NCI-H2227 treated with DMSO at 0.1 percent for 48 hours (cell line): ENCODE measurements at places on chromosomes 3 and 15.

- no peak for DNase-seq
Measured at GRCh38 chr3:10370429-10370828, 49.5 kb upstream of the SEC13 start.

- DNase-seq: no peak
Measured at GRCh38 chr3:120272286-120272685, 12.7 kb downstream of the GPR156 start.

DNA sequence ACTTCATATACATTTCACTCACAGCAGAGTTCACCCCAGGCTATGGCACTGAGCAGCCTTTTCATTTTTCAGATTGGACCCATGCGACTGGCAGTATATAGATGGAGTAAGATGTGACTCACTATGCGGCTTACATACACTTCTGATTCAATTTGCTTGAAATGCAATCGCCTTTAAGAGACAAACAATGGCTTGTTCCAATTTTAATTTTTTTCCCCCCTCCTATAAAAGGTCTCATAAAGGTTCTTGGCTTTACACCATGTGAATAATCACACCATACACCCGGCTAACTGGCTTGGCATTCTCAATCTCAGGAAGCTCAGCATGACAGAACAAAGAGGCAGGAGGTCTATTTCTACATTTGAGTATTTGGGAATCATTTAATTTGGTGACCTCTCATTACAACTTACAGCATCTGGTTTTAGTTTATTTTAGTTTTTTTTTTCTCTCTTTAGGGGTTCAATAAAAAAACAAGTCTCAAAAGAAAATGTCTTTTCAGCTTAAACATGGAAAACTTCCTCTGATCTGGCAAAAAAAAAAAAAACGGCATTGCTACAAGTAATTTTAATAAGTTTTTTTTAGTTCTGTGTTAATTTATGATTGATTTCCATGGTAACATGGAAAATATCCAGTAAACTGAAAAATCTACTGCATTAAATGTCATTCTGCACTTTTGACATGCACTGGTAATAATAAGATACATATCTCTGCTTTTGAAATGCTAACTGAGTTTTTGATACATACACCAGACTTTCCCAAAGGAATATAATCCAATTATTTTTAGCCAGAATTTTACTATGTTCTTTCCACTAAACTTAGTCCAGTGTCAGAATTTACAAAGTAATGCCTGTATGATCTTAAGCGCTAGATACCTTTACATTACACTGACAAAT is 38.8 kb downstream of the GADL1 start:
- no peak for DNase-seq

DNA sequence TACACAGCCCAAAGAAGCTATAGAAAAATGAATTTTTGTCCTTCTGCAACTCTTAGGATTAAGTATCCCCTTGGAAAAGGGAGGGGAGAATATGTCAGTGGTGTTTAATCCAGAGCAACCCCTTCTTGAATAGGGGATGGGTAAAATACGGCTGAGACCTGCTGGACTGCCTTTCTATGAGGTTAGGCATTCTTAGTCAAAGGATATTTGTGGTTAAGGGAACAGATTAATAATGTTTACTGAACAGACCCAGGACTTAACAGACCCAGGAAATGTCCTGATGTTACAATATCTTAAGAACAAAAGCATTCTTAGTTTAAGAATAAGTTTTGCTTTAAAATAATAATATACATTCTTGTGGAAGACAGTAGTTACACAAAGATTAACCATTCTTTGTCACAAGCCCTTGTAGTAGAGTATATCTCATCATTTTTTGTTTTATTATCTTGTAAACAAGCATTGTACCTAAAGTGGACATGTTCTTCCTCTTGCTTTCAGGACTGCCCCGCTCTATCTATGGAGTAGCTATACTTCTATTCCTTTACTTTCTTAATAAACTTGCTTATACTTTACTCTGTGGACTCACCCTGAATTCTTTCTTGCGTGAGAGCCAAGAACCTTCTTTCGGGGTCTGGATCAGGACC is 43.8 kb upstream of the B3GALNT1 start:
- DNase-seq: no peak

- DNase-seq: no peak
Measured at GRCh38 chr3:150751781-150752263, 11.1 kb downstream of the SIAH2 start.

DNA sequence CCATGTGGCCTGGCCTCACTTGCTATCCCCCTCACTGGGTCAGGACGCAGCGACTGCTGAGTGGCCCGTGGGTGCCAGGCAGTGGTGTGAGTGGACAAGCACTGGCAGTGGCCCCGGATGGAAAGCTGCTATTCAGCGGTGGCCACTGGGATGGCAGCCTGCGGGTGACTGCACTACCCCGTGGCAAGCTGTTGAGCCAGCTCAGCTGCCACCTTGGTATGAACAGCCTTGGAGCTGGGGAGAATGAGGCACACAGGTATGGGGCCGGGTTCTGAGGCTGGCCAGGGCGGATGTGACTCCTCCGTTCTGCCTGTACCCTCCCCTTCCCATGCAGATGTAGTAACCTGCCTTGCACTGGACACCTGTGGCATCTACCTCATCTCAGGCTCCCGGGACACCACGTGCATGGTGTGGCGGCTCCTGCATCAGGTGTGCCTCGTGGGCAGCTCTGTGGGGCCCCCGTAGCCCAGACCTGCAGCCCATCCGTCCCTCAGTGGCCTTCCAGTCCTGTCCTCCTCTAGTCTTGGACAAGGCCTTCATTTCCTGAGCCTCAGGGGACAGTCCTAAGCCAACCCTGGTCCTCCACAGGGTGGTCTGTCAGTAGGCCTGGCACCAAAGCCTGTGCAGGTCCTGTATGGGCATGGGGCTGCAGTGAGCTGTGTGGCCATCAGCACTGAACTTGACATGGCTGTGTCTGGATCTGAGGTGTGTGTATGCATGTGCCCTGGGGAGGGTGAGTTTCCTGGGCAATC is 28.2 kb downstream of the NBEAL2 start:
- DNase-seq: no peak

DNA sequence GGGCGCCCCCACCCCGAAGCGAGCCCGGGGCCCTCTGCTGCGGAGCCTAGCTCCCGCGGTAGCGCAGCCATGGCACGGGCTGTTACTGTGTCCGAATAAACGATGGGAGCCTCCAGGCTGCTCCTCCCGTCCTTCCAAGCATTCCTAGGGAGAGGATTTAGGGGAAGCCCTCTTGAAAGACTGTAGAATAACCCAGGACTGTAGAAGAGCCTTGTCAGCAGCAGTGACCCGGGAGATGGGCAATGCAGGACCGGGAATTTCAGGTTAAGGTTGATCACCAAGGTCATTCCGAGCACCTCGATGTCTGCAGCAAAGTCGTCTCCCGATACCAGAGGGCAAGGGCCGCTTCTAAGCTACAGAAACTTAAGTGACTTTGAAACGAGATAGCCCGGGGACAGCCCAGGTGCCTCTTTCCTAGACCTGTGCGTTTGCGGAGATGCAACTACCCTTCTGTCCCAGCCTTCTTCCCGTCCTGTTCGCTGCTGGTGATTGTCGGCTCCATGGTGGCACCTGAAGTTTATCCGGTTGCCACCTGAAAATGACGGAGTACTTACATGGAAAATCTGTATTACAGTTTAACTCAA is 753 bp upstream of the MYO5A start:
- DNase-seq: no peak

GRCh38 chr3:27253831-27254230 is 115.4 kb downstream of the NEK10 start:
- no peak for DNase-seq

GRCh38 chr3:130411320-130411719 is 65.8 kb downstream of the COL6A5 start:
- DNase-seq: no peak

DNA sequence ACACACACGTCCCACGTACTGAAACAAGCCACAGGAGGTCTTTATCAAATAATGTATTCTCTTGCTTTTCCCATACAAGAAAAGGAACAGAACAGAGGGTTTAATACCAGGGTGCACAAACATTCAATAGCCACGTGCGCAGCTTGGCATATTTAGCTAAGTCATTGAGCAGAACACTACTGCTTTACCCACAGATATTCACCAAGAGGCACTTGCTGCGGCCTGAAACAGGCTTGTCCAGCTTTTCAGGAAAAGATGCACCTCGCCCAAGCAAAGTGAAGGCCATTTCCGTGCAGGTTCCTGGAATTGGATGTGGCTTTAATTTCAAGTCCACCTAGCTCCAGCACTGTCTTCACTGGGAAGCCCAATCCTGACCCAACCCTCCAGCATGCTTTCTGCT is 17.6 kb downstream of the ZDHHC3 start:
- DNase-seq: no peak

- DNase-seq: no peak
Measured at GRCh38 chr15:48442011-48442410, 110.8 kb downstream of the DUT start.

DNA sequence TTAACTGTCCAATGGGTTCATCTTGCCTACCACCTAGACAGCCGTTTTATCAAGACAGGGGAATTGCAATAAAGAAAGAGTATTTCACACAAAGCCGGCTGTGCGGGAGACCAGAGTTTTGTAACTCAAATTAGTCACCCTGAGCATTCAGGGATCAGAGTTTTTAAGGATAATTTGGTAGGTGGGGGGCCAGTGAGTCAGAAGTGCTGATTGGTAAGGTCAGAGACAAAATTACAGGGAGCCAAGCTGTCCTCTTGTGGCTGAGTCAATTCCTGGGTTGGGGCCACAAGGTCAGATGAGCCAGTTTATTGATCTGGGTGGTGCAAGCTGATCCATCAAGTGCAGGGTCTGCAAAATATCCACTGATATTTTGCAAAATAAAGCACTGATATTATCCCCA is 29.9 kb upstream of the GPD1L start:
- DNase-seq: no peak

DNA sequence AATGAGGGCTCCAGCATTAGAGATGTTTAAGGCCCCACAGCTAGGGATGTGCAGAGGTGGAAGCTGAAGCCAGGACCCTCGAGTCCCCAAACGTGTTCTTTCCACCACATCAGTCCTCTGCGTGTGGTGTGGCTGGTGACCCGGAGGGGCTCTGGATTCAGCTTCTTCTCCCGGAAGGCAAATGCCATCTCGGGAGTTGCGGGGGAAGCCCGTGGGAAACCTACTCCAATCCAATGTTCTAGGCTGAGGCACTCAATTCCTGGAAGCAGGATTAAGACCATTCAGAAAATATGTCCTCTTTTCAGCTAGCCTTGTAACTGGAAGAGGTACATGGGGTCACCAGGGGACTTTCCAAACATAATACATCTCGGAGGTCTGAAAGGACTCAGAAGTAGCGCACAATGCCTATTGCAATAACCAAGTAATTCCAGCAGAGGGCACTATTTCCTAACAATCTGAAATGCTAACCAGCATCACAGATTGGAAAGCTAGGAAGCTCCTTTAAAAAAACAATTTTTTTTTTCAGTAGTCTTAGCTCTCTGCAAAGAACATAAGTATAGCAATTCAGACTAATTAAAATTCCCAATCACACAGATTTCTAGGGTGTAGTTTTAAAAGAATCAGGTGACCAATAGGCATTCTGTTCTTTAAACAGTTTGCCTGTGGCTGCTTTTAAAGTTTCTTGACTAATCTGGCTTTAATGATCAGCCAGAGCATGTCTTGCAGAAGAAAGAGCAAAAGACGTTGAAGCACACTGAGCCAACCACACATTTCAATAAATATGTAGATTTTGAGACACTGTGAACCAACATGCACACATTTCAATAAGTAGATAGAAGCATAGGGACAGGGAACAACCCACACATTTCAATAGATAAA is 36.1 kb downstream of the BNC1 start:
- peak; percentile 49 for DNase-seq

DNA sequence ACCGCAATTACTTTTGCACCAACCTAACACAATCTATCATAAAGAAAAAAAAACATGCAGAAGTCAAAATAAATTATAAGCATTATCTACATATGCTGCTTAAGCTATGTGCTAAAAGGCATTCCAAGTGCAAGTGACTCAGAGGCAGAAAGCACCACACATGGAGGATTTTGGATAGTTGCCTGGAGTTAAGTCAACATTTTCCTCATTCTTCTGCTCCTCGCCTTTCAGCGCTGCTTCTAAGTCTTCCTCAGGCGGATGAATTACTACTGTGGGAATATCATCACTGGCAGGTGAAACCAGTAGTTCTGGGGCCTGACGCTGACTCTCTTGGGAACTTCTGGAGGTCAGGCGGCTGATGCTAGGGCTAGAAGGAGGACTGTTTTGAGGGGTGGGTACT is 53.1 kb downstream of the SLC4A7 start:
- DNase-seq: no peak

DNA sequence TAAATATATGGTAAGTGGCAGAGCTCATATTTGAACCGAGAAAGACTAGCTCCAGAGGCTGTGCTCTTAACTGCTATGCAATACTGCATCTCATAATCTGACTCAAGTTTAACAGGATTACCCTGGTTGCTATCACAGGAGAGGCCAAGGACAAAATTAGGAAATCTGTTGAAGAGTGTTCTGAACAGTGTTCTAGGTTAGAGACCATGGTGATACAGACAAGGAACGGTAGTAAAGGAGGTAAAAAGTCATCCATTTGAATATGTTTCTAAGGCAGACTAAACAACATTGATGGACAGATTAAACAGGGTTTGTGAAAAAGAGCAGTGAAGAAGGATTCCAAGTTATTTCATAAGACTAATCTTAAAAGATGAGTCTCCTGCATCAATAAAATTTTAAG is 22.1 kb downstream of the PLOD2 start:
- no peak for DNase-seq

DNA sequence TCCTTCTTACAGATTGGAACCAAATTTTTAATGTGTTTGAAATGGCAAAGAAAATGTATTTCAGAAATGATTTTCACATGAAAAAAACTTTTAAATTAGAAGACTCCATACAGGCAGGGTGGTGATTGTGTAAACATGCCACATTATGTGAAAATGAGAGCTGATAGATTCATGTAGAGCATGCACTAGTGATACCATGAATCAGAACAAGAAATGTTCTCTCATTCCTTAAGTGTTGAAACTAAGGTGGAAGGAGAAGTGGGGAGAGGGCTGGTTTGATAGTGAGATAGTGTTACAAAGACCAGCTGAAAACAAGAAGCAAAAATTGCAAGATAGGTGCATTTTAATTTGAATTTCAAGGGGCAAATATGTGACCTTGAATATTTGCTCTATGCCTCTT is 100.3 kb downstream of the CCNL1 start:
- no peak for DNase-seq

DNA sequence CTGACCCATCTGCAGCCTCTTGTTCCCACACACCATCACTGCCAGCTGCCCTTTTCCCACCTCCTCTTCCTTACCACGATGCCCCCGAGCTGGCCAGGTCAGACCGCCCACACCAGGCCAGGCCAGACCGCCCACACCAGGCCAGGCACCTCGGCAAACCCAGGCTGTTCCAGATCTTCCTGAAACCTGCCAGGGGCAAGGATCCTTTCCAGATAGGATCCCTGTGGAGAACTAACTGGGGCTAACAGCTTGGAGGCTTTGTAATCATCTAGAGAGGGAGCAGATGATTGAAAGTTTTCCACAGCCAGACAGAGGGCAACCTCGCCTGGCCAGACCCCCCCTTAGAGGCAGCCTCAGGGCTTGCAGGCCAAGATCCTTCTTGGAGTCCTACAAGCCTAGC is 287.3 kb upstream of the TLE3 start:
- no peak for DNase-seq

- DNase-seq: no peak
Measured at GRCh38 chr15:31300981-31301672, 25.5 kb upstream of the KLF13 start.

GRCh38 chr3:120350401-120350941 is 1.3 kb upstream of the LRRC58 start:
- DNase-seq: peak; percentile 1
